Fibroblast of skin of left quadriceps (primary cell): ENCODE measurements at places on chromosomes 4 and X.

DNA sequence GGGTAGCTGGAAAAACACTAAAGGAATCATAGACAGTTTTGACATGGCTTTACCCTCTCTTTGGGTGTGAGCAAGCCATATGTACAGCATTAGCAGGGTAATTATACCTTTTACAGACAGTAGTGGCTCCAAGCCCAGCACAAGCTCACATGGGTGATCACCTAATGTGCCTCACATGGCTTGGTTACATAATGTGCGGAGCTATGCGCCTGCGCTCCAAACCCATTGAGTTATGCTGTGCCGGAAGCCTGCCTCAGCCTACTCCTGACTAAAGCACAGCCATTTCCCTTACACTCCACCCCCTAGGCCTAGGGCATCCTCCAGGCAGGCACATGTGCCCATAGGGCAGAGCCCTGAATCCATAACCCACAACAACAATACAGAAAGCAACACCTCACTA, 6.5 kb upstream of the TSPAN5 start:
- no peak for DNase-seq

GRCh38 chr4:86033171-86033570, 326.7 kb downstream of the MAPK10 start:
- DNase-seq = no peak

GRCh38 chr4:176187624-176188023, 7.8 kb downstream of the SPATA4 start:
- no peak for DNase-seq

DNA sequence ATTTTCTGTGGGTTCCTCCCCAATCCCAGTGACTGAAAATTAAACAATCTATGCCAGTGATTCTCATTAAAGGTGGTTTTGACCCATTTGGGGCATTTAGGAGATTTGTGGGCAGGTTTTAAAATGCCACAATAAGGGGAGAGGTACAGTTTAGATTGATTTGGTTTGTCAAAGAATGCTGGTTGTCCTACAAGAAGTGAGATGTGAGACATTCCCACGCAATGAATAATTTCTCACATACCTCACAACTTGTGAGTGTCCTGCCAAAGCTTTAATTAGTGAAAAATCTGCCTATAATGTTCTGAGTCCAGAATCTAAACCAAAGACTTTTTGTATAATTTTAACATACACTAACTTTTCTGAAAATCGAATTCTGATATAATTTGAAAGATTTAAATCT, 199.4 kb downstream of the MAPK10 start:
- DNase-seq = peak; percentile 6

DNA sequence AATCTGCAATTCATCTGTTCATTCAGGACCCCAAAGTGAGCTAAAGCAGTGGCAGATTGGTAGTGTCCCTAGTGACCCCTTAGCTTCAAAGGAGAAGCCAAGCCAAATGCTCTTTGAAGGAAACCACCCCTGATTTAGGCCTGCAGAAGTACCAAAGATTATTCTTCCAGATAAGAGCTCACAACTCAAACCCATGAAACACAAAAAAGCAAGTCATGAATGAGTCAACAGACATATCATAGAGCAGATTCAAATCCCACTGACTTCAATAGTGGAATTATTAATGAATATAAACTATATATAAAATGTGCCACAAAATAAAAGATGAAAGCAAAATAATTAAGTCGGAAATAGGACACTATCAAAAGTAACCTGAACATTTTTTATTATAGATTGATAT, 197.6 kb downstream of the SCFD2 start:
- no peak for DNase-seq

- DNase-seq = no peak
Observed at GRCh38 chrX:153365670-153366069, 31.7 kb downstream of the ZNF275 start.

DNA sequence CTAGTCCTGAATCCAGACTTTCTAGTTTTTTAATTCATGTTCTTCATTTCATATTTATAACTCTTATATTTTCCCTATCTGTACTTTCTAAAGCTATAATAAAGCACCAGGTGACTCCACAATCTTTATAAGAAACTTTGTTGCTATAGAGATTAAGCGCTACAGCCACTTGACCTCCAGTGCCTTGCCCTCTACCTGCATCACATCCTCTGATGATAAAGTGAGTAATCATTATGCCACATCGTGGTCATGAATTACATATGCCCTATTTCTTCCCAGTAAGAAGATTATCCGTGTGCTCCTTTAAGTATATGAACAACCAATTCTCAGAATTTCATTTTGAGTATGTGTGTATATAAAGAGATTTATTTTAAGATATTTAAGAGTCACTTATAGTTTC, 6.8 kb upstream of the DYNLT3 start:
- DNase-seq = no peak

DNA sequence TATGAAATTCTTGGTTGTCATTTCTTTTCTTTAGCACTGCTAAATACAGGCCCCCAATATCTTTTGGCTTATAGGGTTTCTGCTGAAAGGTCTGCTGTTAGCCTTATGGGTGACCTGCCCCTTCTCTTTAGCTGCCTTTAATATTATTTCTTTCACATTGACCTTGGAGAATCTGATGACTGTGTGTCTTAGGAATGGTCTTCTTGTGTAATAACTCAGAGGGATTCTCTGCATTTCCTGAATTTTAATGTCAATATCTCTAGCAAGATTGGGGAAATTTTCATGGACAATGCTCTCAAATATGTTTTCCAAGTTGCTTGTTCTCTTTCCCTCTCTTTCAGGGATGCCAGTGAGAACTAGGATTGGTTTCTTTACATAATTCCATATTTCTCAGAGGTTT, 292.4 kb downstream of the SLC7A11 start:
- DNase-seq = peak; percentile 9

DNA sequence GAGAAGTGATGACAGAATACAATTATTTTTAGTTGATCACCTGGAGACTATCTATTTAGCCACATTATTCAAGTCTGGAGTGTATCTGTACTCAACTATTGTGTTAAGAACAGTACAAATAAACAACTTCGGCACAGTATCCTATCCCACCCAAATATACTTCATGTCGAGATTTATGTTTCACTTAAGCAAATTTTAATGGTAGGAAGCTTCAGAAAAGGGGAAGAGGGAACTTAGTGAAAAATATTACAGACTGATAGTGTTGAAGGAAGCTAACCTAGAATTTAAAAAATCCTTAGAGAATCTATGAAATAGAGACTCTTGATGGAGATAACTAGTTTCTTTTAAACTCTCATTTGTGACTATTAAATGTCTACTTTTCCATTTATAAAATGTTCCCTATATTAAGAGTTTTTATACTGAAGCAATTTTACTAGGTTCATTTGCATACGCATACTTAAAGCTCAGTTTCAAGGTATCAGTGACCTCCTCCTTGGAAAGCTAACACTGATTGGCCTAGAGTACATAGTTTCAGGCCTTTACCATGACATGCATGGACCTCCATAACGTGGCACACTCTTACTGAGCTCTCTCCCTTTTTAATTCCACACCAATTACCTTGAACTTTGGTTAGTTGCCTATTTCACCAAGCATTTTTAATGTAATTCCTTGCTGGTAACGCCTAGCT, 197.7 kb downstream of the CAMK2D start:
- DNase-seq = no peak

DNA sequence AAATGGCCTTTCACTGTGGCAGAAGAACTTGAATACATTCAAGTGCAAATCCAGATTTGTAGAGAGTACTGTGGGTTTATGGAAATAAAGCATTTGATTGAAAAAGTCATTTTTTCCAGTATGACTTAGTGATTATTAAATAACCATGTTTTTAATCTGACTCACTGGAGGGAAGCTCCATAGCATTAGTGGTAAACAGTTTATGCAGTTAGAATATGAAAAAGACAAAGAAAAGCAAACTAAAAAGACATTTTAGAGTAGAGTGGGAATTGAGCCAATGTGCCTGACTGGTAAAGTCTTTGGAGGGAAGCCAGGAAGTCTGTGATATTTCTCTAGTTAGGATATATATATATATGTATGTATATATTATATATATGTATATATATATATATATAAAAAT, 53.4 kb downstream of the FAT4 start:
- DNase-seq = no peak

DNA sequence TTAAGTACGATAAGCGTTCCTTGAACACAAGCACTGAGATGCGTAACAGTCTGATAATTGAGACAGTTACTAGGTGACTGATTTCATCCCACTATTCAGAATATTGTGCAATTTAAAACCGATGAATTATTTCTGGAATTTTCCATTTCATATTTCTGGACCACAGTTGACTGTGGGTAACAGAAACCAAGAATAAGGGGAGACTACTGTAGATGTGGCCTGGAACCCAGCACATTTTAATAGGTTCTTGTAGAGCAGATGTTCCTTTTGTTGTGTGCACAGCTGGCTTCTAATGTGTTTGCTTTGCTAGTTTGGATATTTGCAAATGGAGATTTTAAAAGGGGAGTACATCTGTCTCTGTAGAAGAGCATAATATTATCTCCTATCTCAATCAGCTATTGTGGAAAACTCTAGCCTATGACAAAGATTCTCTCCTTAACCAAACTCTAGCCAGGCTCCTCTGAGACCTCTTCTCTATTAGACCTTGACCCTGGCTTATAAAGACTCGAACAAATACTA, 16.4 kb downstream of the NAAA start:
- DNase-seq = no peak

DNA sequence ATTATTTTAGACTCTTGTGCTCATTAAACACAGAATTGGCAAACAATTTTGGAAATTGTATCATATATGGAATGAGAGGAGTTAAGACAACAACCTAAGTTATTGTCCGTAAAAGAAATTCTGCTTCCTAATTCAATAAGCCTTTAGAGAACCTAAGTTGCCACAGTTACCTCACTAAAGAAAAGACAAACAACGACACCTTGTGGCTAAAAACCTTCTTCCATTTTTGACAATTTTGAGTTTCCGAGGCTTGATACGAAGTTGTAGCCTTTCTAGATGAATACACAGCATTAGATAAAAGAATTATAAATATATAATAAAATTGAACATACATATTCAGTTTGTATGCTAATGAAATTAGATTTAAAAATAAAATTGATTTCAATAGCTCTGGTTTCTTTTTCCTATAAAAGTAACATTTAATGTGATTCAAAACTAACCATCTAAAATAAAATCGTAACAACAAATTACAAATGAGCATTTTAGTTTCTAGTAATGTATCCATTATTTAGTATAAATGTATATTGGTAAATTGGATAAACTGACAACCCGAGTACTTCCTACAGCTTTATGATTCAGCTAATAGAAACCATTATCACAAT, 275.1 kb downstream of the GPM6A start:
- DNase-seq = peak; percentile 38

DNA sequence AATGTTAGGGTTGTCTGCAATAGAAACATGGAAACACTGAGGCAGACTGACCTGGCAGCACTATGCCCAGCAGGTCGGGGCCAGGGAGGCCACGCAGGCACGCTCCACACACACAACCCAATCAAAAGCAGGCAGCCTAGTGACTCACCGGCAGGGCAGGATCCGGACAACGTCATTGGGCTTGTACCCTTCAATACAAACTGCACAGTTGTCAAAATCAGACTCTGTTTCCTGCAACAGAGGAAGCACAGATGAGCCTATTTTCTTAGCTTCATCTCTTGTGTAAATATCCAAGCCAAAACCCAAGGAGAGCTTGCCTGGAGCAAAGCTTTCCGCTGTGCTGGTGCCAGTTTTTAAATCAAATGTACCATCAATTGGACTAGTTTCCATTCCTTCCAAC, 185.8 kb downstream of the RNF150 start:
- DNase-seq = no peak

DNA sequence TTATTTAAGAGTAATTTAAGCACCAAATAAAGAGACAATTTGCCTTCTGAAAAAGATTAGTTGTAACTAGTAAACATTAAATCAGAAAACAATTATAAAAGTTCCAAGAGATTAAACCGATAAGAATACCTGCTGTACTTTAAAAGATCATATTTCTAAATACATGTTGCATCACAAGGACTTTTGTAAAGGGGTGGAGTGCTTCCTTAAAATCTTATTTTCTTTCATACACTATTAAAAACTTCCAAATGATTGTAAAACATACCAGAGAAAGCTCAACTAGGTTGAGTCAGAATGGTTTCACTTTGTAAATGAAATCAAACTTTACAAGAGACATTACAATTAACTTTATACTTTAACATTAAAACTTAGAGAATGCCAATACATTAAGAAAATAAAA, 41.8 kb downstream of the ACSL4 start:
- no peak for DNase-seq

GRCh38 chr4:122762520-122762919, 30.0 kb downstream of the BBS12 start:
- DNase-seq = no peak

DNA sequence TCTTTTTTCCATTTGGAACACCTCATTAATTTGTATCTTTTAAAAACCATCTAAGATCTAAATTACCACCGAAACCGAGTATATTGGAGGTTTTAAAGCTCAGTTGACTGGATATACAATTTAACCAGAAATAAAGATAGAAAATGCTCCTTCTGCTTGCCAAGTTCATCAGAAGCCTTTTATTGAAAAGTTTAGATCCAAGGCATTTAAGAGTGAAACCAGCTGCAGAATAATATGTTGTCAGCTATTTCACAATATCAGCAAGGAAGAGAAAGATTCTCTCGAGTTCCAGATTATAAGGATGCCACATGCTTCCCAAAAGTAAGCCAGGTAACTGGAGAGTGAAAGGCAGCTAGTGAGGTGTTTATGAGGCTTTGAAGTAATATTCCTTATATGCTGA, 217.4 kb downstream of the DCTD start:
- DNase-seq = no peak

DNA sequence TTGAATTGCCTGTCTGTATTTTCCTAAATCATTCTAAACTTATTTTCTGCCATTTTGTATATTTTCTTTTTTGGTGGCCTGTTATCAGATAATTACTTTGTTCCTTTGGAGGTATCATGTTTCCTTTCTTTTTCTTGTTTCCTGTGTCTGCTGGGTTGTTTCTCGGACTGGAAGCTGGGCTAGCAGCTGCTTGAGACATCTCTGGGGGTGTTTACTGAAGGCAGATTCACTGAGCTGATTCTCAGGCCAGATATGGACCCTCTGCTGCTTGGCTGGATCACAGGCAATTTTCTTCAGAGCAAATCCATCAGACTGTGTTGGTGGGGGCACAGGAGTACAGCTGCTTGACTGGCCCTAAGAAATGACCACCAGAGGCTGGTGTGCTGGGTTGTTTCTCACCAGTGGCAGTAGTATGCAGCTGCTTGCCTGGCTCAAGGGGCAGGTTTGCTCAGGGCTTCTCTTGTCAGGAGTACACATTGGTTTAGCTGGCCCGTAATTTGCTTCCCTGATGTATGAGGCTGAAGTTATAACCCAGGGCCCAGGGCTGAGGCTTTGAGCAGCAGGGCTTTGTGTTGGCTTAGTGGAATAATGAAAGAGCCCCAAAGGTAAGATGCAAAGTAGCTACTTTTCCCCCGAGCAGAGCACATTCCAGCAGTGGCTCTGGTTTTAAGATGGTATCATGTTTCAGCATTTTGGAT, 680.6 kb downstream of the TECRL start:
- DNase-seq = no peak

GRCh38 chr4:96912716-96913115, 1072.8 kb downstream of the PDHA2 start:
- DNase-seq = no peak

GRCh38 chr4:152309418-152309817, 226.5 kb downstream of the FBXW7 start:
- DNase-seq = no peak
